ENCODE measurements at places on chromosomes 6 and 20. TPM values are rescaled to one million over a fixed set of nuclear protein-coding genes. Genes with fewer than 3 reads are reported as not detected.

- no peaks in the 10 kb centered on the region for H3K27me3 ChIP-seq
- no peaks in the 10 kb centered on the region for H3K36me3 ChIP-seq
- no peaks in the 10 kb centered on the region for H3K4me1 ChIP-seq
- no peak for DNase-seq
- no peak overlapping the region for H3K27ac ChIP-seq
These were observed 87.7 kb upstream of the BEND3 start for GRCh38 chr6:107202876-107203468.

Gene TTK
- 0.60 TPM for total RNA-seq

- H3K4me3 ChIP-seq, result no peak overlapping the region
- no peaks in the 10 kb centered on the region for H3K27me3 ChIP-seq
- peaks cover 7% of the 10 kb centered on the region for H3K4me1 ChIP-seq
These were observed 18.9 kb upstream of the DSN1 start for GRCh38 chr20:36792422-36792821.

Gene SGK2
- not detected for total RNA-seq
